Stimulated activated CD4-positive, alpha-beta T cell treated with anti-CD3 and anti-CD28 coated beads, Interleukin-4, amount 100 ng/mL, for 24 hours (primary cell): ENCODE measurements at places on chromosomes 12 and 14.

GRCh38 chr14:37063467-37064240, 108.8 kb downstream of the SLC25A21 start:
- DNase-seq: no peak

GRCh38 chr14:55847766-55848165, 267.8 kb downstream of the KTN1 start:
- no peak for DNase-seq

DNA sequence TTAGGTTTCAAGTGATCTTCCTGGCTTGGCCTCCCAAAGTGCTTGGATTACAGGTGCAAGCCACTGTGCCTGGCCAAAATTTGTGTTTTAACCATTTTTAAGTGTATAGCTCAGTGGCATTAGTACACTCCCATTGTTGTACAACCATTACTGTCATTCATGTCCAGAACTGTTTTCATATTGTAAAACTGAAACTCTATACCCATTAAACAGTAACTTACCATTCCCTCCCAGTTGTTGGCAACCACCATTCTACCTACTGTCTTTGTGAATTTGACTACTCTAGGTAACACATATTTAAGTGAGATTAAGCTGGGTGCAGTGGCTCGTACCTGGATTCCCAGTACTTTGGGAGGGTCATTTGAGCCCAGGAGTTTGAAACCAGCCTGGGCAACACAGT, 67.3 kb upstream of the KCNH3 start:
- no peak for DNase-seq

DNA sequence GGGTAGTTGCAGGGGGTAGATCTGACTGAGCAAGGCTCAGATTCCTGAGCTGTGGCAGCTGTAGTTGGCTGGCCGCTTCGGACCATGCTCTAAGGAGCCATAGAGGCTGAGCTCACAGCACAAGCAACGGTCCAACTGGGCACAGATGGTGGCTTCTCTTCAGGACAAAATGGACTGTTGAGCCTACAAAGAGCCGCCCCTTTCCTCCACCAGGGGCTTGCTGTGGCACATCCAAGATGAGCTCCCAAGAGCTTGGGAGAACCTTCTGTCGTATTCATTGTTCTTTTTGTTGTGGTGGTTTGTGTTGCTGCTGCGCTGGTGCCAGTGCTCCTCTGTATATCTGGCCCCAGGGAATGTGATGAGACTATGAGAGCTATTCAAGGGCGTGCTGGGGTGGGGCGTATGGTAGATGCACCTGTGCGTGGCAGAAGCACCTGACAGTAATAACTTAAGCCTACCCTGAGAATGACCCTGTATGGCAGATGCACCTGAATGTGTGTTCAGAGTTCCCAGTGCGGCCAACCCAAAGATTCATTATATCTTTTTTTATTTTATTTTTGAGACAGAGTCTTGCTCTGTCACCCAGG, 17.8 kb upstream of the LGALS3 start:
- DNase-seq: no peak

DNA sequence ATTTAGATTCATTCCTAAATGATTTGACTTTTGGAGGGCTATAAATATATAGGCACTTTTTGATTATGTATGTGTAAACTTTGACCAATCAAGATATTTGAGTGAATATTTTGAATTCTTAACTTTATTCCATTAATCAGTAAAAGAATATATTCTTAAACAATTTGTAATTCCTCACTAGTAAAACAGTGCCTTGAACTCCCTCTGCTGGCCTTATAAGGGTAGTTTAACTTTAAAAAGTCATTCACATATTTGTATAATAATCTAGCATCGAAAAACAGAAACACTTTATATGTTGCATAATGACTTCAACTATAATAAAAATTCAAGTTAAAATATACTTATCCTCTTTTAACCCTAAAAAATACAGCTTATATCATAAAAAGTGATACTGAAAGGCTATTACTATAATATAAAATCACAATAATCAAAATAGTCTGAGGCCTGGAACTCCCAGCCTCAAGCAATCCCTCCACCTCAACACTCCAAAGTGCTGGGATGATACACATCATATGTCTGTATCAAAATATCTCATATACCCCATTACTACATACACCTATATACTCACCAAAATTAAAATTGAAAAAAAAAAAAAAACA, 31.2 kb downstream of the CCDC59 start:
- DNase-seq: no peak

- DNase-seq: no peak
Observed at GRCh38 chr14:72513965-72514659, 379.8 kb downstream of the DPF3 start.

GRCh38 chr12:92332552-92332951, 186.9 kb upstream of the BTG1 start:
- no peak for DNase-seq

DNA sequence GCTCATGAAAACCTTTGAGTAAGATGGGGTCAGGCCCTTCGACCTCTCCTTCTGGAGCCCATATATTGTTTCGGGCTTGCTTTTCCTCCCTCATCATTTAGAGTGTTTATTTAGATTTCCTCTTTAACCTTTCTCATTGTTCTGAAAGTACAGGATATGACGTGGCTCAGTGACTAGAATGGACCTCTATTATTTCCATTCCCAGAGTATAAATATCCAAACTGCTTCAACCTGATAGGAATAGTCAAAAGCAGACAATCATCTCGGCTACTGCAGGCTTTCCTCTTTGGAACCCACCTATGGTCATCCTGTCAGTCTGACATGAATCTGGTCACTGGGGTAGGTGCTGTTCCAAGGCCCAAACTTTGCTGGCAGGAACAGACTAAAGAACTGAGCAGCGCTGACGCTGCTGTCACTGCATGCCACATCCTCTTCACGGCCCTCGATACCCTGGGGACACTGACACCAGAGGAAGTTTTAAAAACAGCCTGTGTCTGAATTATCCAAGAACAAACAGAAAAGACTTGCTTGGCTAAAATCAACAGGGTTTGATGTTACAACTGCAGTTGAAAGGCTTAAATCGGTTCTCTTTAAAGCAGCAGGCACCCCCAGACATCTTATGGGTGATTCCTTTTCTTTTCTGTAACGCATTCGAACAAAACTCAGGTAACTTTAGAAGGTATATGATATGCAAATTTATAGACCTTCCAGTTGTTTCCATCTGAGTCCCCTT, 5.0 kb upstream of the DDX47 start:
- DNase-seq: peak; percentile 38

DNA sequence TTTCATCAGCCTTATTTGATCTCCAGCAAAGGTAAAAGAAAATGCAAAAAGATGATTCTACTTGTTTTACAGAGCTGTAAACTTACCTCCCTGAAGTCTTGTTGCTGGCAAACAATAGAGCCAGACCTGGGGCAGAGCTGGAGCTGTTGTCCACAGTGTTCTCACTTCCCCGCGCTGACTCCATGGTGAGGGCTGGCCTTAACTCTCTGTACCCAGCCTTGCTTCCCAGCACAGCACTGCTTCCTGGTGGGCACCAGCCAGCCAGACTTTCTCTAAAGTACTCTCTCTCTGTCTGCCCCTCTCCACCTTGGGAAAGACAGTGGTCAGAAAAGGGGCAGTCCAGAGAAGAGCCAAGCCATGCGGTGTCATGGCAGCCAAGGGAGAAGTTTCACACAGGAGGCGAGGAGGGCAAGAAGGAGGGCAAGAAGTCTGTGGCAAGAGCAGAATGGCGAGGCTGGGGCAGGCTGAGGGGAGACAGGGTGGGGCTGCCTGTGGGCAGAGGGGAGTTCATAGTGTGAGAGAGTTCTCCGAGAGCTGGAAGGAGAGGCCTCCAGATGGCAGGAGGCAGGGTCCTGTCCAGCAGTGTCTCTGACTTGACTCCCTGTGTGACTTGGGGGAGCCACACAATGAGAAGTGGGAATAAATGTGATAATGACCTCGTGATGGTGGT, 9.3 kb downstream of the EVL start:
- no peak for DNase-seq

DNA sequence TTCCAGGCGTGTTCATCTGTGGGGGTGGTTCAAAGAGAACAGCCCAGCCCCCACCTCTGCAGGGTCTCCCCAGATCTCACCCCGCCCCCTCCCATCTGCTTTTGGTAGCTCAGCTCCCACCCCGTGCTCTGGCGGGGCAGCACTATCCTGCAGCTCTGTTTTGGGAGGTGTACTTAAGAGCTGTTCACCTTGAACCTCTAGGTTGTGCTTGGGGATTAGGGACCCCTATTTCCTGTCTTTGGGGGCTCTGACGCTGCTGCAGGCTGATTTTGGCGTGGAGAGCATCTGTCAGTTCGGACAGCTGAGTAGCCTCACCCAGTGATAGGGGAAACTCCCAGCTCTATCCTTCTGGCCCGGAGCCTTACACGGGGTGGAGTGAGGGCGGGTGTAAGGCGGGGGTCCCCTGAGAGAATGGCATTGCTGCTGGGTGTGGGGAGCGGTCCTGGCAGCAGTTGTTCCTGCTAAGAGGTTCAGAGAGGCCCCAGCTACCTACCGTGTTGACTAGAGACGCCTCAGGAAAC, 765 bp downstream of the TMEM120B start:
- no peak for DNase-seq

DNA sequence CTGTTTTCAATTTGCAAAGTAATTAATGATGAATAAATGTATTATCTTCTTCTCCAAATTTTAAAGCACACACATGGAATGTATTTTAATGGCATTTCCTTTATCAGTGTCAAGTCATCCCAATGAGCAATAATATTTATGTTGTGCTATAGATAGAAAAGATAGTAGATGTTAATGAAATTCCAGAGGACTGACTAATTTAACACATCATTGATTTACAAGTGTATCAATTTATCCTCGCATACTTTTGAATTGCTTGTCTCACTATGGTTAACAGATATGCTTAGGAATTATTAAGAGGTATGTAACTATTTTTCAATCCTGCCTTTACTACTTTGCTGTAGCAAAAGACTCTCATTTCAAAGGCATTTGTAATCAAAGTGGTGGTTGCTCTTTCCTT, 842.9 kb downstream of the SLC6A15 start:
- no peak for DNase-seq

GRCh38 chr12:3012786-3013185, 53.6 kb downstream of the TEAD4 start:
- DNase-seq: no peak

GRCh38 chr14:102523569-102524450, 14.2 kb upstream of the ANKRD9 start:
- DNase-seq: no peak

GRCh38 chr14:93105362-93105761, 10.4 kb downstream of the ITPK1 start:
- no peak for DNase-seq

- DNase-seq: no peak
Observed at GRCh38 chr12:97754306-97754705, 291.7 kb downstream of the RMST start.

- DNase-seq: no peak
Observed at GRCh38 chr14:31993521-31993951, 83.6 kb upstream of the ARHGAP5 start.

DNA sequence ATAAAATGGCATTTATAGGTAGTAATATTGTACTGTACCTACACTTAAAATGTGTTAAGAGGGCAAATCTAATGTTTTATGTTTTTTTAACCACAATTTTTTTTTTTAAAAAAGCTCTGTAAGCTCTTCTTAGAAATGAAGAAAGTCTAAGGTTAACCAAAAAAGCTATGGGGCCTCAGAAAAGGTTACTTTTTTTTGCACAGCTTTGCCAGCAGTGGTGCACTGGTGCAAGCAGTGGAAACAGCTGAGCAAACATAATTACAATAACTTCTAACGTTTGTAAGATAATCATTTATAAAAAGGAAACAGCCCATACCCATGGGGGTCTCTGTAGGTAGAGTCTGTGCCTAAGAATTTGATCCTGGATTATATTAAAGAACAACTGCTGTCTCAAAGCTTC, 85.1 kb upstream of the NID2 start:
- no peak for DNase-seq

- DNase-seq: peak; percentile 13
Observed at GRCh38 chr12:92185052-92185451, 39.4 kb upstream of the BTG1 start.

DNA sequence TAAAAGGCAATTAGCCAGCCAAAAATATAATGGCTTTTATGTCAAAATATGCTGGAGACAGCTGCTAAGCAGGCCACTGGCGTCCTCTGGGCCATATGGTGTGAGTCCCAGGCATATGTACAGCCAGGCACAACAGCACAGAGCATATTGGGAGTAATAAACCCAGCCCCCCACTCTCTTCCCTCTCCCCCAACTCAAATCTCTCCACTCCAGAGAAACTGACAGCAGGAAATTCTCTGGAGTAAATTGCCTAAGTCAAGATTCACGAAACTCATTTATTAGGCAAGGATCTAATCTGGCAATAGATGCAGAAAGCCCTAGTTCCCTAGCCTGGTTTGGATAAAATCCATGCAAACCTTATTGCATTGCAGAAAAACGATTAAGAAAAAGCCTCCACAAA, 147.9 kb upstream of the SEL1L start:
- DNase-seq: no peak

- no peak for DNase-seq
Observed at GRCh38 chr12:82481954-82482353, 123.6 kb downstream of the METTL25 start.

DNA sequence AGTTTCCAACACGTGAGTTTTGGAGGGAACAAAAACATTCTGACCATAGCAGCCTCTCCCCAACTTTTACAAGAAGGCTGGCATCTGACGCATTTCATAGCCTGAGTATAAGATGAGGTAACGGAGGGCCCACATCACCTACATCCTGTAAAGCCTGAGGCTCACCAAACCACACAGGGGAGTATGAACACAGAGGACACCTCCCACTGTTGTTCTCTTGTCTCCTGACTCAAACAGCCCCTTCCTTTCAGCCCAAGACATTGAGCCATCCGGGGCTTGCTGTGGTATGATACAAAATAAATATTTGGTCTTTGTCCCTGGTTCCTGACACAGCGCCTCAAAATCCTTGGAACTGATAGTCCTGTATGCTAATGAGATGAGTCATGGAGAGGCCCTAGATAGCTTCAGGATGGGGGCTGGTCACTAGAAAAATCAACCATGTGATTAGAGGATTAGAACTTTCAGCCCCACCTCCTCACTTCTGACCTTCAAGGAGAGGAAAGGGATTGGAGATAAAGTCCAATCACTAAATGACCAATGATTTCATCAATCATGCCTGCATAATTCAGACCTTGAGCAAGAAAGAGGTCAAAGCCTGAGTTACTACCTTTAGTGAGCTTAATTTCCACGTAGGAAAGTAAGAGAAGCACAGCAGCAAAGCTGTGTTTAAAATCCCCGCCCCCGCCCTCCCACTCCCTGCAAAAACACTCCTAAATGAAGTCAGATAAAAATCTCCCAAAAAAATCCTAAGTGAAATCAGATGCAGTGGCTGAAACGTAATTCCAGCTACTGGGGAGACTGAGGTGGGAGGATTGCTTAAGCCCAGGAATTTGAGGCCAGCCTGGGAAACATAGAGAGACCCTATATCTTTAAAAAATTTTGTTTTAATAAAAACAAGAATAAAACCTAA, 236.4 kb downstream of the PCNX1 start:
- peak; percentile 45 for DNase-seq

DNA sequence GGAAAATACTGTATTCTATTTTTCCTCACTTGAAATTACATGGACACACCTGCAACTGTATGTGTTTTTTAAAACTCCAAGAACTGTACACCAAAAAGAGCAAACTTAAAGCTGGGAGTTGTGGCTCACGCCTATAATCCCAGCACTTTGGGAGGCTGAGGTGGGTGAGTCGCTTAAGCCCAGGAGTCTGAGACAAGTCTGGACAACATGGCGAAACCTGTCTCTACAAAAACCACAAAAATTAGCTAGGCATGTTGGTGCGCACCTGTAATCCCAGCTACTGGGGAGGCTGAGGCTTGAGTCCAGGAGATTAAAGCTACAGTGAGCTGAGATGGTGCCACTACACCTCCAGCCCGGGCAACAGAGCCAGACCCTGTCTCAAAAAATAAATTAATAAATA, 95.9 kb downstream of the SINHCAF start:
- no peak for DNase-seq
